ENCODE measurements at places on chromosomes 13 and 19. TPM values are rescaled to one million over a fixed set of nuclear protein-coding genes. Genes with fewer than 3 reads are reported as not detected.
A peak's percentile ranks its signal among the peaks of the same experiment; 100 is the strongest.

- H3K36me3 ChIP-seq: peaks cover 15% of the 10 kb centered on the region
- no peaks in the 10 kb centered on the region for H3K27me3 ChIP-seq
- H3K4me1 ChIP-seq: no peaks in the 10 kb centered on the region
- DNase-seq: no peak
Observed at GRCh38 chr19:9842834-9843625, 7.9 kb downstream of the PIN1 start.

- H3K36me3 ChIP-seq: no peaks in the 10 kb centered on the region
- H3K27ac ChIP-seq: no peak overlapping the region
- no peak for DNase-seq
Observed at GRCh38 chr13:110521946-110522345, 39.6 kb downstream of the RAB20 start.

- no peak overlapping the region for H3K4me3 ChIP-seq
- no peak overlapping the region for H3K27ac ChIP-seq
- peaks cover 5% of the 10 kb centered on the region for H3K36me3 ChIP-seq
- peak; percentile 30 for DNase-seq
Observed at GRCh38 chr19:55451965-55452748, 9.1 kb upstream of the SHISA7 start.

- H3K27ac ChIP-seq: no peak overlapping the region
- DNase-seq: no peak
- no peaks in the 10 kb centered on the region for H3K36me3 ChIP-seq
- H3K4me3 ChIP-seq: no peak overlapping the region
- H3K27me3 ChIP-seq: no peaks in the 10 kb centered on the region
Observed at GRCh38 chr19:756236-756635, 5.3 kb downstream of the MISP start.

GRCh38 chr19:3983936-3984583 lies 1.2 kb downstream of the EEF2 start:
- DNase-seq: no peak
- H3K36me3 ChIP-seq: peaks cover 35% of the 10 kb centered on the region
- no peaks in the 10 kb centered on the region for H3K27me3 ChIP-seq
- peak overlapping the region; percentile 98 for H3K4me3 ChIP-seq

GRCh38 chr13:97338571-97338970 lies 95.4 kb upstream of the RAP2A start:
- no peaks in the 10 kb centered on the region for H3K4me1 ChIP-seq
- H3K36me3 ChIP-seq: peaks cover 4% of the 10 kb centered on the region
- H3K27me3 ChIP-seq: no peaks in the 10 kb centered on the region
- no peak overlapping the region for H3K27ac ChIP-seq
- DNase-seq: no peak
- no peak overlapping the region for H3K4me3 ChIP-seq

DNA sequence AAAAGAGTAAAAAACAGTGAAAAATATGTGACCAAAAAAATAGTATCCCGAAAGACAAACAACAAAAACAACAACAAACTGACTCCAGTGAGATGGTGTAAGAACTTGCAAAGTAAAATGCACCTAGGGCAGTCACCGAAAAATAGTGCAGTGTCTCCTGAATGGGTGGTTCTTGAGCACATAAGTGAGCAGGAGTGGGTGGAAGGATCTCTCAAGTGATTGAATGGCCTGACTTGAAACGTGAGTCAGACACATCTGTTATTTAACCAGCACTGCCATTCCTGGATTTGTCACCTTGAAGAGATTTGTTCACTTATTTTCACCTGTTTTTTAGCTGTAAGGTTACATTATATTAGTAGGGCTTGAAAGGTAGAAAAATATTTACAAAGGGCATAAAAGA lies 3.5 kb downstream of the ZNF738 start:
- H3K4me3 ChIP-seq: no peak overlapping the region
- no peak for DNase-seq
- H3K4me1 ChIP-seq: peaks cover 6% of the 10 kb centered on the region

DNA sequence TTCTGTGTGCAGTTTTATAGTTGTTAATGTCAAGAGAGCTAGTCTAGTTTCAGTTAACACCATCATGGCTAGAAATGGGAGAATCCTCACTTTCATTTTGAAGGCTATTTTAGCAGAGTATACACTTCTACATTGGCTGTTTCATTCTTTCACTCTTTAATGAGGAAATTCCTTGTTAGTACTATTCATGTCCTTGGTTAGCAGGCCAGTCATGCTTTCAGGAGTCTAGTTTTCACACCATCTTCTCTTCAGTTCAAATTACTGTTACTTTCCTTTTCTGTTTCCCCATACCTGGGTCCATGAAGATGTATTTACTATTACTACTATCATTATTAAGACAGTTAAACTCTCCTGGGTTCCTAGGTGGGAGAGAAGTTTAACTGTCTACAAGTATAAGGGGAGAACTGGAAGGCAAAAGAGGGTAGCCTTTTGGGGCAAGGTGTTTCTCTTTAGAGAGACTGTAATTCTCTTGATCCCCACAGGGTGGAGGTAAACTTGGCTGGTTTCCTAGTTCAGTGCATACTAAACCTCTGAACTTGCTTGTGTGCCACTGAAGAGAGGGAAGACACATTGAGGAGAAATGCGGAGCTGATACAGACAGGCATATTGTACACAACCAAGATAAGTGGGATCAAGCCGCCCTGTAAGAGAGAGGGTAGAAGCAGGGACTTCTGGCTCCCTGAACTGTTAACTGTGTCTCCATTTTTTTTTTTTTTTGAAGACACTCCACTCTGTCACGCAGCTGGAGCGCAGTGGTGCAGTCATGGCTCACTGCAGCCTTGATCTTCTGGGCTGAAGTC lies 41.3 kb upstream of the IGFL4 start:
- H3K36me3 ChIP-seq: no peaks in the 10 kb centered on the region
- H3K27me3 ChIP-seq: no peaks in the 10 kb centered on the region
- H3K4me1 ChIP-seq: no peaks in the 10 kb centered on the region
- H3K27ac ChIP-seq: no peak overlapping the region

DNA sequence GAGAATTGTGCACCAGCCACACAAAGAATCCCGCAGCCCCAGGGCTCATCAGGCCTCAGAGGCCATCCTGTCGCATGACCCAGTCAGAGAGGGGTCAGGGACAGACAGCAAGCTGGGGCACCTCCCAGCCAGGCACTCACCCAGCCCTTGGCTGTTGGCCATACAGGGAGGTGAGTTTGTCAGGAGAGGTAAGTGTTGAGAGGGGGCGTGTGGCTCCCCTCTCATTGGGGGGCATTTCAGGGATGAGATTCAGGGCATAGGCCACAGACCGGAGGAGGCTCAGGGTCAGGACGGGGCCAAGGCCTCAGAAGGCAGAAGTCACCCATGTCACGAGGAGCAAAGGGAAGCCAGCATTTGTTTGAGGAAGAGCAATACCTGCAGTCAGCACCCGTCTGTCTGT lies 37.1 kb downstream of the MYO9B start:
- H3K27me3 ChIP-seq: no peaks in the 10 kb centered on the region
- H3K27ac ChIP-seq: no peak overlapping the region
- H3K4me1 ChIP-seq: no peaks in the 10 kb centered on the region

DNA sequence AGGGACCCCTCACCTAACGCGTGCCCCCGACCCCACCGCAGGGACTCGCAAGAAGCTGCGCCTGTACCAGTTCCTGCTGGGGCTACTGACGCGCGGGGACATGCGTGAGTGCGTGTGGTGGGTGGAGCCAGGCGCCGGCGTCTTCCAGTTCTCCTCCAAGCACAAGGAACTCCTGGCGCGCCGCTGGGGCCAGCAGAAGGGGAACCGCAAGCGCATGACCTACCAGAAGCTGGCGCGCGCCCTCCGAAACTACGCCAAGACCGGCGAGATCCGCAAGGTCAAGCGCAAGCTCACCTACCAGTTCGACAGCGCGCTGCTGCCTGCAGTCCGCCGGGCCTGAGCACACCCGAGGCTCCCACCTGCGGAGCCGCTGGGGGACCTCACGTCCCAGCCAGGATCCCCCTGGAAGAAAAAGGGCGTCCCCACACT lies 4.7 kb upstream of the MYBPC2 start:
- H3K27ac ChIP-seq: peak overlapping the region; percentile 46
- no peaks in the 10 kb centered on the region for H3K27me3 ChIP-seq
- DNase-seq: peak; percentile 30
- peaks cover 12% of the 10 kb centered on the region for H3K4me1 ChIP-seq
- H3K4me3 ChIP-seq: peak overlapping the region; percentile 27

GRCh38 chr13:35343417-35343816 lies 133.1 kb downstream of the MAB21L1 start:
- no peaks in the 10 kb centered on the region for H3K36me3 ChIP-seq
- no peaks in the 10 kb centered on the region for H3K4me1 ChIP-seq
- no peak overlapping the region for H3K4me3 ChIP-seq
- no peak for DNase-seq
- H3K27ac ChIP-seq: no peak overlapping the region
- no peaks in the 10 kb centered on the region for H3K27me3 ChIP-seq

DNA sequence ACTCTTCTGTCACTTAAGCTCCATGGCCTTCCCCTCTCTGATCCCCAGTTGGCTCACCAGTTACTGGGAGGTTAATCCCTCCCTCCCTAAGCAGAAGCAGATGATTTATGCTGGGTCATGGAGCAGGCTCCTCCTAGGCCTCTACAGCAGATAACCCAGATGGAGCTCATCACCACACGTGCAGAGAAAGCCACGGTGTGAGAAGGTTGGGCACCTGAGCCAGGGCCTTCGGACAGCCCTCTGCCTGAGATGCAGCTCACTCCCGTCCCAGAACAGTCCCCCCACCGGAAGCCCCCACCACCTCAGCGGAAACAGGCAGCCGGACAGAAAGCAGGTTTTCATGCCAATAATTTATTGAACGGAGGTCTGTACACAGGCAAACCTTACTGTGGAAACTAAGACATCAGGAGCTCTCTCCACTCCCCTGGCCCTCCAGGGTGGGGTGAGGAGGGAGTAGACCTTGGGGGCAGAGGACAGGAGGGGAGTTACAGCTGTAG lies 9.8 kb downstream of the ZNF526 start:
- no peak for DNase-seq
- H3K36me3 ChIP-seq: peaks cover 19% of the 10 kb centered on the region
- no peak overlapping the region for H3K4me3 ChIP-seq
- no peak overlapping the region for H3K27ac ChIP-seq

- DNase-seq: no peak
- H3K27me3 ChIP-seq: no peaks in the 10 kb centered on the region
- H3K4me1 ChIP-seq: peaks cover 16% of the 10 kb centered on the region
Observed at GRCh38 chr13:41961466-41961760, 504 bp upstream of the VWA8 start.

DNA sequence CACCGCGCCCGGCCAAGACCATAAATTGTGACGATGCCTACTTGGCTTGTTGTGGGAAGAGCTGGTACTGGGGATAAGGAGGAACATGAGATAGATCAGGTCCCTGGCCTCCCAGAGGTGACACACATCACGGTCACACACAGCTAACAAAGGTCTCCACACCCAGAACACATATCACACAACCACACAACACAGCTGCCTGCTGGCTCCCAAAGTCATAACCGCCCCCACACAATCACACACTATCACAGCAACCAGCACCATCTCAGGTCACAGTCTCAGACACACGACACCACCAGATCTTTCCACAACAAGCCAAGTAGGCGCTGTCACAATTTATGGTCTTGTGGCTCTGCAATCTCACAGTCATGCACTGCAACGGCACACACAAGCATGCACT lies 5.7 kb downstream of the COL5A3 start:
- H3K36me3 ChIP-seq: no peaks in the 10 kb centered on the region
- no peak overlapping the region for H3K27ac ChIP-seq
- no peak for DNase-seq
- H3K4me3 ChIP-seq: no peak overlapping the region

DNA sequence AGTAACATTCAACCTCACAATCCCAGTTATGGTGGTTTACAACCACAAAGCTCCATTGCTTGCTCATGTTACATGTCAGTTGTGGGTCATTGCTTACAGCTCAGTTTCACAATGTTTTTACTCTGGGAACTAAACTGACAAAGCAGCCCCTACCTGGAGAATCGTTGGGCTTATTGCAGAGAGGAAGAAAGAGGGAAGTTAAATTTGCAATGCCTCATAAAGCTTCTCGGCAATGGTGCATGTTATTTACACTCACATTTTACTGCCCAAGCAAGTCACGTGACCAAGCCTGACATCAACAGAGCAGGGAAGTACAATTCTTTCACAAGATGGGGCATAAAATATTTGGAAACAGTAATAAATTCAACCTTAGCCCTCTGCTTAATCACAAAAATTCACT lies 441.6 kb downstream of the TDRD3 start:
- H3K27ac ChIP-seq: no peak overlapping the region
- H3K4me3 ChIP-seq: no peak overlapping the region
- no peaks in the 10 kb centered on the region for H3K4me1 ChIP-seq
- H3K27me3 ChIP-seq: no peaks in the 10 kb centered on the region
- H3K36me3 ChIP-seq: no peaks in the 10 kb centered on the region
- DNase-seq: no peak

DNA sequence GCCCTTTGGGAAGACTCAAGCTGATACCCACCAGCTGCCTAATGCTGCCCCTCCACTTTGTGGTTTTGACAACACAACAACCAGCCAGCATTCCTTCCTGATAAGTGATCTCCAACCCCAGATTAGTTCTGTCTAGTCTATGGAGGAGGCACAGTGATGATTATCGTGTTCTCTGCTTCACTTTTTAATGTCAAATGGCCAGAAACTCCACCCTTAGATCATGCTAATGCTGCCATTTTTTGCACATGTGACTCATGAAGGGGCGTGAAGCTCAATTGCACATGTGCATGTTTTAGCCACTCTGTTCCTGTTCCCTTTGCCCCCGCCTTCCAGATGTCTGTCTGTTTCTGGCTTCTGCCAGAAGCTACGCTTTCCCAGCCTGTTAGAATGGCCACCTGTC lies 199.8 kb downstream of the COG6 start:
- H3K27ac ChIP-seq: no peak overlapping the region
- DNase-seq: no peak
- no peaks in the 10 kb centered on the region for H3K4me1 ChIP-seq
- H3K36me3 ChIP-seq: no peaks in the 10 kb centered on the region
- H3K27me3 ChIP-seq: no peaks in the 10 kb centered on the region

DNA sequence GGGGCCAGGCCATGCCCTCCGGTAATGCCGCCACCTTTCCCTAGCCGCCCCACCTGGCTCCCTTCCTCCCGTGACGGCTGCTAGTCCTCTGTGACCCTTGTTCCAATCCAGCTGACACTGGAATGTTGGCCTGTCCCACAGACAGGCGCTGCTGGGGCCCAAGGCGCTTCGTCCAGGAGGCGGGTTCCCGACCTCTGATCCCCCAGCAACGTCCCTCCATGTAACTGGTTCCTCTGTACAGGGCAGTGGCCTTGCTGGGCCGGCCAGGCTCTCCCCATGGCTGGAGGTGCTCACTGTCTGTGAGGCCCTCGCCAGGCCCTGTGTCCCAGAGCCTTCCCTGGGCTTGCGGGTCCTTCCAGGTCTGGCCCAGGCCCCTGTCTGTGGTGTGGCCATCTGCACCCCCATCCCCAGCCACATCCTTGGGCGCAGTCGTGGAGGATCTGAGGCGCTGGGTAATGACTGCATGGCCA lies 6.8 kb upstream of the GRIN3B start:
- H3K4me3 ChIP-seq: no peak overlapping the region
- H3K27ac ChIP-seq: no peak overlapping the region
- H3K27me3 ChIP-seq: no peaks in the 10 kb centered on the region

The FAM83E gene
- not detected for polyA plus RNA-seq

The GNG14 gene
- not detected for polyA plus RNA-seq

The C5AR1 gene
- polyA plus RNA-seq: 0.14 TPM

The BCAM gene
- polyA plus RNA-seq: not detected

The SERP2 gene
- not detected for polyA plus RNA-seq

The ZSCAN4 gene
- polyA plus RNA-seq: not detected

The CEACAM20 gene
- polyA plus RNA-seq: not detected

The GDF15 gene
- polyA plus RNA-seq: not detected

The CERS4 gene
- polyA plus RNA-seq: 12.3 TPM

The ZNF625 gene
- polyA plus RNA-seq: 0.45 TPM

The FXYD5 gene
- 575 TPM for polyA plus RNA-seq

The ELL gene
- polyA plus RNA-seq: 12.6 TPM

The SLAIN1 gene
- polyA plus RNA-seq: 21.5 TPM

The TSSK6 gene
- polyA plus RNA-seq: 4.2 TPM

The PAN3 gene
- 5.0 TPM for polyA plus RNA-seq
